Testis (tissue), 5 donors: ENCODE measurements at places on chromosomes 4 and X. TPM values are rescaled to one million over a fixed set of nuclear protein-coding genes. Genes with fewer than 3 reads are reported as not detected.

GRCh38 chr4:147009875-147010274, 64.2 kb upstream of the TTC29 start:
- no peak for DNase-seq

GRCh38 chrX:111318901-111319300, 48.6 kb upstream of the CAPN6 start:
- DNase-seq: no peak

DNA sequence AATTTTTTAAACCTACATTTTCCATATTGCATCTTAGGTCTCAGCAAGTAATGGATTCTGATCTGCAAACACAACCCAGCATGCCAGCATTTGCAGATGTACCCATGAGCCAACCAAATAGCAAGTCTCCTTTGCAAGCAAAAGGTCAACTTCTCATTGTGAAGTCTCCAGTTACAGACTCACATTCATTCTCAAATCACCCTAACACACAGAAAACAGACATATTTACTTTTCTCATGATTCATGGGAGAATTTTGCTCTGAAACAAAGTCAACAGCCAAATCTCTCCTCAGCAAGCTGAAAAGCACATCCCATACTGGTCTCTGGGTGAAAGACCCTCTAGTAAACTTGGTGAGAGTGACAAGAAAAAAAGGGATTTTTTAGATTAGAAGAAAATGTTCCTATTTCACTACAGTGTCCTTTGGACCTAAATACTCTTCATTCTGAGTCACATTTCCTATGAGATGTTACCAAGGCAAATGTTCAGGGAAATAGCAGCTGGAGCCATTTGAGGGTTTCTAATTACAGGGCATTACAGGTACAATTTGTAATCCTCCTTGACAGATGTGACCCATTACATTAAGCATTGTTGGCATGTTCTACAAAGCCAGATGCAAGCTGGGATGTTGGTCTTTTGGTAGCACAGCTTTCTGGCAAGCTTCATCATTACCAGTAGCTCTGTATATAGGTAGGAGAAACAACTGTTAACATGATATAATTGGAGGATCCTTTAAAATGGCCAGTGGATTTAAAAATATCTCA, 383.3 kb downstream of the SMARCA1 start:
- DNase-seq: no peak

GRCh38 chr4:42709392-42710065, 52.6 kb upstream of the ATP8A1 start:
- no peak for DNase-seq

DNA sequence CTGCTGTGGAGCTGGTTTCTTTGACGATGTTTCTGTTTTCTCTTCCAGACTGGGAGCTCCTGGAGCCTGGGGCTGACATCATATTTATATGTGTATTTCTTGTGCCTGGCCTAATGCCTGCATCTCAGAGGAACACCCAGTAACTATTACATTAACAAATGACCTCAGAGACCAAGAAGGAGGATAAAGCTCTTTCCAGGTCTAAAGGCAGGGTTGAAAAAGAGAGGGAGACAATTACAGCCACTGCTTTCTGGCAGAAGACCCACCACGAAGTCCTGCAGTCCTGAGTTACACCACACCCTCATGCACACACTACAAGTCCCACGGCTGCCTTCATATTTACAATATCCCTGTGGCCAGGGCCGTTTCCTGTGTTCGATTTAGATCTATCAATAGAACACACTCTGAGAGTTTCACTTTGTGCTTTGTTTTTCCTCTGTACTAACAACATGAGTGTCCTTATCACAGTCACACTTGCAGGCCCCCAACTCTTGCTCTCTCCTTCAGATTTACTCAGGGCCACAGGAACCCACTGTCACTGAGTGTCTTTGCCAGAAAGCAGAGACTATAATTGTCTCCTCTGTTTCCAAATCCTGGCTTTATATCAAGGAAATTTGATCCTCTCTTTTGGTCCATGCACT, 535.5 kb downstream of the MID1IP1 start:
- DNase-seq: peak; percentile 33

DNA sequence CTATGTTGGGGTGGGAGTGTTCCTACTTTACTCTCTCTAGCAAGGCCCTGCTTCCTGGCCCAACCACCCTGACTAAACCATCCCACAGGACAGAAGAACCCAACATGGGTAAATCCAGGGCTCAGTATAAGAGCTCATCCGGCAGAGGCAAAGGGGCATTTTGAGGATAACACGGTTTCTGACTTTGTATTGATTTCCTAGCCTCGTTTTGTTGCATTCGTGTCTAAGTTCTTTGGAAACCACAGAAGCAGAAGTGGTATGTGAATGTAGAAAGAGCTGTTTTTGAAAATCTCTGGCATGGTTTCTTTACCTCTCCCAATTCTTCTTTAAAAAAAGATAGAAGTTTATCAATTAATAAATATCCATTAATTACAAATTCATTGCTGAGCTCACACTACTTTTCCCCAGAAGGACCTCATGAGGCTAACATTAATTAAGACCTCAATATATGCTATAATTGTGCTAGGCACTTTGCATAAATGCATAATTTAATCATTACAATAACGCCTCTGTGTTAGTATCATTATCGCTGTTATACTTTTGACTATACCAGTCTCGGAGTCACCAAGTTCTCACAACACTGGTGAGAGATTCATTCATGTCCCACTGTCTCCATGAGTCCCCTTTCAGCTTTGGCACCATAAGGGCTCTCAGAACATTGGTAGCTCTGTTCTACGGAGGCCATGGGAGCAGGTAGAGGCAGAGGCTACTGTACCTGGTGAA, 5.8 kb upstream of the CLNK start:
- no peak for DNase-seq

- DNase-seq: peak; percentile 38
Observed at GRCh38 chrX:76279007-76279406, 106.1 kb downstream of the PBDC1 start.

The SHROOM4 gene
- polyA plus RNA-seq: 1.9 TPM

The CSN1S1 gene
- 0.45 TPM for polyA plus RNA-seq

The SPATA4 gene
- polyA plus RNA-seq: 340 TPM

- DNase-seq: no peak
Observed at GRCh38 chr4:48079972-48080391, 54.1 kb downstream of the TXK start.
